HT-29 (cell line): ENCODE measurements at places on chromosomes 2 and 18.
A peak's percentile ranks its signal among the peaks of the same experiment; 100 is the strongest.

GRCh38 chr2:14336759-14337382 is 295.6 kb upstream of the LRATD1 start:
- DNase-seq = no peak

DNA sequence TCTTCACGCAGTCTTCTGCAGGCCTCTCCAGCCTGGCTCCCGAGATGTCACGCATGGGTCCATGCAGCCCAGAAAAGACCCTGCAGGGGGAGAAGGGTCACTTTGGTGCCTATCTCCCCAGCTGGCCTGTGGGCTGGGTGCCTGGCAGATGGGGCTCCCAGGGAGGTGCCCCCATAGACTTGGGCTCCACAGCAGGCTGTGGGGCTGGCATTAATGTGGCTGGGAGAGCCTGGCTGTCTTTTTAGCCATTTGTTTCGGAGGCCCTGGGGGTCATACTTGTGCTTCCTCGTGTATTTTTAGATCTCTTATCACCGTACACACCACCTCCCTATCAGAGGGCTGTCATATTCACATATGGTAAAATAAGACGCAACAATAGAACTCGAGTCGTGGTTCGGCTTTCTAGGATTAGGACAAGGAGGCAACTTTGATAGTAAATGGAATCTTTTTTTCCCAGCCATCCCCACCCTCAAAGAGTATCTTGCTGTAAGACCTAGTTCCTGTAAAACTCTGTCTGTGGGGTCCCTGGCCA is 74.5 kb downstream of the LRRFIP1 start:
- no peak for DNase-seq

DNA sequence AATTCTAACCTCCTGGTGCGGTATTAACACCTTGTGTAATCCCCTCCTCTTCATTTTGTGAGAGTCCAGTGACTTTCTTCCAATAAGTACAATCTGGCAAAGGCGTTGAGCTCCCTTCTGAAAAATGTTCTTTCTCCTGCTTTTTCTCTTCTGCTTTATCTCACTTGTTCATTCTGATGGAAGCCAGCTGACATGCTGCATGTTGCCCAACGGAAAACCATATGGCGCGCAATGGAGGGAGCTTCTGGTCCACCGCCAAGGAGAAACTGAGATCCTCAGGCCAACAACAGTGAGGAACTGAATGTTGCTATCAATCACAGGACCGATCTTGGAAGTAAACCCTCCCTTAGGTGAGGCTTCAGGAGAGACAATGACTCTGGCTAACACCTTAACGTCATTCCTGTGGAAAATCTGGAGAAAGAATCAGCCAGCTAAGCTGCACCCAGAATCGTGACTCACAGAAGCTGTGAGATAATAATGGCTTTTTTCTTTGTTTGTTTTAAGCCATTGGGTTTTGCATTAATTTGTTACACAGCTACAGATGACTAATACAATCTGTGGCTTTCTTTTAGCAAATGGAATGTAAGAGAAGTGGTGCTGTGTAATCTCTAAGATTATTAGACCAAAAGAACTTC is 1323.9 kb upstream of the DDX18 start:
- DNase-seq = no peak

GRCh38 chr18:57081899-57082298 is 65.0 kb upstream of the BOD1L2 start:
- no peak for DNase-seq

DNA sequence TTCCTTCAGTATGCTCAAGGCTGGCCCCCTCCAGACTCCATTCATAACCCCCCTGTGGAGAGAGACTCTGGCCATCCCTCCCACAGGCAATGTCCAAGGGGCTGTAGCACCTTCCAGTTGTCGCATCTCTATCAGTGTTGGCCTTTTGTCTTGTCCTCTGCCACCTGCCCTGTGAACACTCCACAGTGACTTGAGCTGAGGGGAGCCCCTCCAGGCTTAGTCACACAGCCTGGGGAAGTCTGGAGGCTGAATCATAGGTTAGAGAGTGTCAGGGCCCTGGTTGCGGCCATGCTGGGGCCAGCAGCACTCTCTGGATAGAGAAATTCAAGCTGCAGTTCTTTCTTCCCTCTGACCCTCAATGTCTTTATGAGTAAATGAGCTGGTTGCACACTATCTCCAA is 64.7 kb downstream of the GYPC start:
- no peak for DNase-seq

GRCh38 chr18:7370375-7370774 is 139.5 kb downstream of the LRRC30 start:
- no peak for DNase-seq

DNA sequence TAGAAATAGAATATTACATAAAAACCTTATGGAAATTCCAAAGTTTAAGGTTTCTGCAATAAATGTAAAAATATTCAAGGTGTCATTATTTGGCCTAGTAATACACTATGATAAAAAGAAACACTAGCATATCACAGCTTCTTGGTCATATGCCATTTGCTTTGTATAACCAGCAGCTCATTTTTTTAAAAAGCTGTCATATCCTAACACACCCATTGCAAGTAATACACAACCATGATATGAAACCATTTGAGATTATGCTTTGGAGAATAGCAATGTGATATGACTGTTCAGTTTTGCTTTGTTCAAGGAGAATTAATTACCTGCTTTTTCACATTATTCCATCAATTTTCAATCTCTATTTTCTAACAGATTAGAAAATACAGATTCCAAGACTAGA is 149.0 kb downstream of the IKZF2 start:
- no peak for DNase-seq

DNA sequence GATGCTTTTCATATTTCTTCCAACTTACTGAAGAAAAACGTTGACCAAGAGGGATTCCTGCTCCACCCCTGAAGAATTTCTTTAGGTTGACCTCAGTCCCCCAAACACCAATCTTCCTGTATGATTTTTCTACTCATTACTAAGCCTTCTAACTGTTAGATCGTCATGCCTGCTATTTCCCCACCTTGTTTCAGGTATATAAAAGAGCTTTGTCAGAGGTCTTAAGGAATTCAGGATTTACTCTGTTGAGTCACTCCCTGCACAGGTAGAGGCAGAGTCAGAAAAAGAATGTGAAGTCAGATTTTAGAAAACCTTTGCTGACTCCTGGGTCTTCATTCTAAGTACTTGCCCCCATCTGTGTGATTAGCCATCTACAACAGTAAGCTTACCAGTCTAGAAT is 83.8 kb upstream of the NOSTRIN start:
- DNase-seq = no peak

DNA sequence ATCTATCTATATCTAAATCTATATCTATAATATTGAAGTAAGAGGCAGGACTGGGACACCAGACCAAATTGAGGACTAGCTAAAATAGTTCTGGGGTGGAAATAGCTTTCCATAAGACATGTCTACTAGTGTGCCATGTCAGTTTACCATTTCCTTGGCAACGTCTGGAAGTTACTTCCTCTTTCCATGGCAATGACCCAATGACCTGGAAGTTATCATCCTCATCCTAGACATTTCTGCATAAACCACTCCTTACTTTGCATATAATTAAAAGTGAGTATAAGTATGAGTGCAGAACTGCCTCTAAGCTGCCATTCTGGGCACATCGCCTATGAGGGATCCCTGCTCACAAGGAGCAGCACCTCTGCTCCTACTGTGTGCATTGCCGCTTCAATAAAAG is 734.0 kb upstream of the GCFC2 start:
- DNase-seq = no peak

DNA sequence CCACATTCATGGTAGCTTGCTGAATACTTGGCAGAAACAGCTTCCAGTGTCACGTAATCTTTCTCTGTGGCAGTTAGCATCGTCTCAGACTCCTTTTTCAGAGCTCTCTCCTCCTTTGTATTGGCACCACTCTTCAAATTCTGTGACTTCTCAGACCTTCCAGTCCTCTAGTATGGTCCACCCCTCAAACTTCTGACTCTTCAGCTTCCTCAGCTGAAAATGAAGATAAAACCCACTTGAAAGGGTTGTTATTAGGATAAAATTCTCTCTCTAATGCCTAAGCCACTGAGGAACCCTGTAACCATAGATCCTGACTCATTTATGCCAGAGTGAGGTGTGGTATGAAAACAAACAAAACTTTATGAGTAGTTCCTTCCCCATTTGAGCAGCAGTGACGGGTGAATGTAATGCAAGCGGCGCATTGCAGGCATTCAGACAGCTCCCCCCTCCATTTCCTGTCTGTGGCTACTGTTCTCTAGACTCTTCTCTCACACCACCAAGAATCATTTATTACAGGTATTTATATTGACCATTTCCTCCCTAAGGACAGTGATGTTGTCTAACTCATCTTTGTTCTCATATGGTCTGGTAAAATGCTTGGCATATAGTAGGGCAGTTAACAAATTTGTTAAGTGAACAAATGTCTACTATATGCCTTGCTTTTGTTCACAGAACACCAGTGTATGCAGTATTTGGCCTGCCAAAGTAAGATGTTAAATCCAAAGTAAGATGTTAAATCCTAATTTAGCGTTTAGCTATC is 35.3 kb downstream of the GALNT1 start:
- peak; percentile 33 for DNase-seq

DNA sequence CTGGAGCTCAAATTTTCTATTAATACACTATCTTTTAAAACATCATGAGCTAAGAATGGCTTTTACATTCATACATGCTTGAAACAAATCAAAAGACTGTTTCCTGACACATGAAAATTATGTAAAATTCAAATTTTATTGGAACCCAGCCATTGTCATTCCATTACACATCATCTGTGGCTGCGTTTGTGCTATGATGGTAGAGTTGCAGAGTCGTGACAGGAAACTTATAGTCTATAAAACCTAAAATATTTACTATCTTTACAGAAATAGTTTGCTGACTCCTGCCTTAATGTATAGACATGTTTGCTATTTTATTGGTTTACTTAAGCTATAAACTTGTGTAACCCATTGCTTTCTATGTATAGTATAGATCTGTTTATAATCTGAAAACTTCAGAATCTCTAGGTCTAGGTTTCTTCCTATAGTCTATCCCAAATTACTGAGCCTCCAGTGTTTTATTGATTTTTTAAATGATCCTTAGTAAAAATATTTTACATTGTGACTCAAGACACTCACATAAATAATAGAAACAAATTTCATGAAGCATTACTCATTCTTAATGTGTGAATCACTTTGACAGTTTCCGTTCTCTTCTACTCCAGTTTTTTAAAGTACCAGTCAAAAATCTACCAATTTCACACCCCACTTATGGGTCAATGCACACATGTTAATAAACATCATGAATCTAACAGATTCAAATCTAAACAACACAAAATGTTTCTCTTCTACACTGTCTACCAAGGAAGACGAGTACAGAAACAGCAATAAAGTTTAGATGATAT is 26.4 kb upstream of the MRPL19 start:
- DNase-seq = no peak

DNA sequence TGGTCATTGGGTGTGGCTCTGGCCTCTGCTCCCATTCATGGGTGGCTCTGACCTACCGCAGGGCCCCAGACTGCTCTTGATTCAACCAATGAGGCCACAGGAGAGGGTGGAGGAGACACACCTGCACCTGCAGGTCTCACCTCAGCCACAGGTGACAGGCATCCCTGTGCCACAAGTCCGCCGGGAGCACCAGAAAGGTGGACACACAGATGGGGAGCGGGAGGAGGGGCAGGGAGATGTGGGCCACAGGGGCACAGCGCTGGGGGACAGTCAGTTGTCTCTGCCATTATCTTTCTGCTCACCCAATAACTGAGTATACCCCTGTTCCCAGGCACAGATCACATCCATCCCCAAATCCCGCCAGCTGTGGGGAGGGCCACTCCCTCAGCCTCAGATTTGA is 189.1 kb upstream of the SALL3 start:
- no peak for DNase-seq

GRCh38 chr2:217652761-217653639 is 349.8 kb downstream of the TNS1 start:
- DNase-seq = peak; percentile 89

DNA sequence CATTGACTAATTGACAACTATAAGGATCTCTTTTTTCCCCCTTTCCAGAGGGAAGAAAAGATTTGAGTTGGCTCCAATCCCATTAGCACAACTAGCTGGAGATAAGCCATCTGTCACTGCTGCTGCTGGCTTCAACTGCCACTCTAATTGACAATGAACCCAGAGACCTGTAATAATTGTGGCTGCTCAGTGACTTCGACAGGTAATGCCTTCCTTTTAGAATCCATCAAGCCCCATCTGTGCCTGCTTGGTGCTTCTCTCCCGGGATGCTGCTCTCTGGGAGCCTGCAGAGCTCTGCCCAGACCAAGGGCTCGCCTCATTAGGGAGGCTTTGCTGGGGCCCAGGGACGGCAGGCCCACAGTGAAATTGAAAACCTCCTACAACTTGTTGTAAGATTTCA is 376.7 kb upstream of the SOX11 start:
- DNase-seq = no peak

- DNase-seq = no peak
Observed at GRCh38 chr2:147925886-147926285, 81.1 kb downstream of the ACVR2A start.

DNA sequence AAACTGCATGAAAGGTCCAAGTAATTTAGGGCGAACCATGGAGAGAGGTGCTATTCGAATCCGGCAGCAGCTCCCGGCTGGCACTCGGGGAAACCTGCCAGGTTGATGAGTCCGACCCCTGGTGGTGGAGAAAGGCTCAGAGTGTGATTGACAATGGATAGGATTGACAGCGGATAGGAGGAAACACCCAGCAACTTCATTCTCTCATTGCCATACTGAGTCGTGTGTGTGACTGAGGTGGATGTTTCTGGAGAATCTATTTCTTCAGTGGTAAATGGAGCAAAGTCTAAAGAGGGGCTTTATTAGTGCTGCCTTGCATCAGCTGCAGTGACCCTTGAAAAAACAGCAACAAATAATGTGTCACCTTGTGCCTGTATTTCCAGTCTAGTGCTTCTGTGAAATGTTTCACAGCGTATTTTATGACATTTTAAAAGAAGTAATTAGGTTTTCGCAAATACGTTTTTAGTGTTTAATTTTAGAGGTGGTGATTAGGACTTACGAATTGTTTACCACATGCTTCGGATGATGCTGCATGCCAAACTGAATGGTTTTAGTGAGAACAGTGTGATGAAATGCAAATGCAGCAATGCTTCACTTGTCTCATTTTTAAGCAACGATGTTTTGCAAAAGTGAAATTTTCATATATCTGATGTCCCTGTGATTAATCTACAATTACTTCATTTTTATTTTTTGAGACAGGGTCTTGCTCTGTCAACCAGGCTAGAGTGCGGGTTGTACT is 102.0 kb downstream of the DCDC2C start:
- DNase-seq = peak; percentile 69

- no peak for DNase-seq
Observed at GRCh38 chr2:196598412-196598811, 41.1 kb upstream of the CCDC150 start.

GRCh38 chr2:154623819-154624218 is 74.7 kb upstream of the KCNJ3 start:
- peak; percentile 68 for DNase-seq
